CD8-positive, alpha-beta memory T cell (primary cell): ENCODE measurements at places on chromosomes 3 and 15.

GRCh38 chr3:21729888-21730459 lies 21.0 kb downstream of the ZNF385D start:
- no peak for DNase-seq
- H3K27ac ChIP-seq: no peak overlapping the region
- no peaks in the 10 kb centered on the region for H3K4me1 ChIP-seq
- no peaks in the 10 kb centered on the region for H3K36me3 ChIP-seq
- H3K4me3 ChIP-seq: no peak overlapping the region
- H3K27me3 ChIP-seq: no peaks in the 10 kb centered on the region

DNA sequence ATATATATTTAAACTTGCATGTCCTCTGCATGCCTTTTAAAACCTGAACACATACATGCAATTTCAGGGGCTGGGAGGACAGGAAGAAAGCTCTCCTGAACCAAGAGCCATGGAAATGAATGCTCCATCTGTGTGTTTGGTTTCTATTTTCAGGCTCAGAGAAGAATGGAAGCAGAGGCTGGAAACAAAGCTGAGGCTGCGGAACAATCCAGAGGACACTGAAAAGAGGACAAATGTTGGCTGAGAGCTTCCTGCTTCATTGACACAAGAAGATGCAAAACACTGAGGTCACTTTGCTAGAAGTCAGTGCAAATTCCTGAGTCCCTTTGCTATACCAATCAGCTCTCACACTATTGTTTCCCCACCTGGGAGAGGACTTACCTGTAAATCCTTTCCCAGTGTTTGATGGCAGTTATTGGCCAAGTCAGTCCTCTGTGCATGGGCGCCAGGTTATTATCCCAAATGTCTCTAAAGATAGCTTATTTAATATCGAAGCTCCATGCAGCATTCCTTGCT lies 12.7 kb downstream of the FAM240A start:
- no peaks in the 10 kb centered on the region for H3K36me3 ChIP-seq
- no peak overlapping the region for H3K4me3 ChIP-seq
- H3K4me1 ChIP-seq: peaks cover 11% of the 10 kb centered on the region
- no peak for DNase-seq

- no peaks in the 10 kb centered on the region for H3K4me1 ChIP-seq
- no peak overlapping the region for H3K4me3 ChIP-seq
- H3K36me3 ChIP-seq: no peaks in the 10 kb centered on the region
- no peaks in the 10 kb centered on the region for H3K27me3 ChIP-seq
Measured at GRCh38 chr3:396293-396692, 199.7 kb downstream of the CHL1 start.

GRCh38 chr3:107117922-107118536 lies 259.2 kb upstream of the CCDC54 start:
- no peaks in the 10 kb centered on the region for H3K36me3 ChIP-seq
- H3K4me1 ChIP-seq: no peaks in the 10 kb centered on the region
- no peak overlapping the region for H3K27ac ChIP-seq

DNA sequence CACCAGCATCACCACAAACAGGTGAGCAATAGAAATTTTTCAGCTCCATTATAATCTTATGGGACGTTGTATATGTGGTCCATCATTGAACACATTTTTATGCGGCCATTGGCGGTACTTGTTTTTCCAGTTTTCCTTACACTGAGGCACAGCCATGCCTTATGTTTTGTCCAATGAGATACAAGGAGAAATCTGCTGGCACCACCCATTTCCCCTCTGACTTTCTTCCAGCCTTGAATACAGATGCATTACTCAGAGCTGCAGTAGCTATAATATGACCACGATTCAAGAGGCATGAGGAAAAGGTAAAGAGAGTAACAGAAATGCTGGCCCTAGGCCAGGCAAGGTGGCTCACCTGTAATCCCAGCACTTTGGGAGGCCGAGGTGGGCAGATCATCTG lies 9.0 kb upstream of the PIK3R4 start:
- H3K4me1 ChIP-seq: no peaks in the 10 kb centered on the region
- H3K27me3 ChIP-seq: no peaks in the 10 kb centered on the region
- H3K27ac ChIP-seq: no peak overlapping the region
- DNase-seq: no peak

DNA sequence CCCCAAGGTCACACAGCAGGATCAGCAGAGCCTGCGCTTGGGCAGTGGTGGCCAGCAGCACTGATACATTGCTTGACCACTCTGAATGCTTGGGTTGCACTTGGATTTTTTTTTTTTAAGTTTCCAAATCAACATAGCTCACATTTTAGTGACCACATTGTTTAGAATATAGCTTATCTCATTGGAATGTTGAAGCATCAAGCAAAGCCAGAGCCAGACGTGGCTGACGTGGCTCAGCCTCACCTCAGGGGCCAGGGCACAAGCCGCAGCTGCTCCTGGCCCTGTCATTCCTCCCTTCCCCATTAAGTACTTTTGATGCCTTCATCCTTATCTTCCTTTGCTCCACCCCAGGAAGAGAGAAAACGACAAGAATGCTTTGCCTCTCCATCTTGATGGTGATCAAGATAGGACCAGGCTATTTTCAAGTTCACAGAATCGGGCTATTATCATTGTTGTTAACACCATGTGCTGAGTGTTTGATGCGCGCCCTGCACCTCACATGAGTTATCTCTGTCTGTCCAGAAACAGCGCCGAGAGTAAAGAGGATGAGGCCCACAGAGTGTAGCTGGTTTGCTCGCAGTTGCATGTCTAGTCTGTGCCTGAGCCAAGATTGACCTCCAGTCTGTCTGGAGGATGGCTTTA lies 75.8 kb downstream of the AAGAB start:
- no peak overlapping the region for H3K27ac ChIP-seq
- no peak overlapping the region for H3K4me3 ChIP-seq
- no peak for DNase-seq
- H3K36me3 ChIP-seq: peaks cover 17% of the 10 kb centered on the region
- peaks cover 6% of the 10 kb centered on the region for H3K4me1 ChIP-seq
- H3K27me3 ChIP-seq: no peaks in the 10 kb centered on the region

GRCh38 chr3:170467571-170468147 lies 49.0 kb downstream of the CLDN11 start:
- H3K36me3 ChIP-seq: no peaks in the 10 kb centered on the region
- H3K27me3 ChIP-seq: no peaks in the 10 kb centered on the region
- no peak overlapping the region for H3K4me3 ChIP-seq
- H3K27ac ChIP-seq: no peak overlapping the region

DNA sequence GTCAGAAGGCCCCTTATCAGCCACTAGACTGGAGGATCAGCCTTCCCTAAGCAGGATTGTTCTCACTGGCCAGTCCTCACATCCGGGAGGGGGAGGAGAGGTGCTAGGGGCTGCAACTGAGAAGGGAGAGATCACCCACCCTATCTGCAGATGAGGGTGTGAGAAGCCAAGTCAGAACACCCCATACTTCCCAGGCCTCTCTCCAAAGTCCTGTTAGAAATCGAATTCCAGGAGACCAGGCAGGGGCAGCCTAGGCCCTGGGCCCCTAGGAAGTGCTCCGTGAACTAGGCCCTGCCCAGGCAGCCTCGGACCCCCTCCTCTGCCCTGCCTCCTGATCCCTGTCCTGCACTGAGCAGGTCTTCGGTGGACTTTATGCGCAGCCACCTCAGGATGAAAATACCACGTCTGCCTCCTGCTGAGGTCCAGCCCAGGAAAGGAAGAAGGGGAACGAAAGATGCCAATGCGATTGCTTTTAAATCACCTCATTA lies 933 bp downstream of the DZIP1L start:
- H3K36me3 ChIP-seq: no peaks in the 10 kb centered on the region
- H3K4me1 ChIP-seq: no peaks in the 10 kb centered on the region
- no peak overlapping the region for H3K27ac ChIP-seq
- no peak for DNase-seq
- H3K4me3 ChIP-seq: no peak overlapping the region
- H3K27me3 ChIP-seq: peaks cover 5% of the 10 kb centered on the region

- H3K27me3 ChIP-seq: no peaks in the 10 kb centered on the region
- H3K4me3 ChIP-seq: no peak overlapping the region
- no peak for DNase-seq
- peaks cover 22% of the 10 kb centered on the region for H3K4me1 ChIP-seq
Measured at GRCh38 chr15:70142322-70143191, 44.8 kb upstream of the TLE3 start.

- H3K36me3 ChIP-seq: peaks cover 17% of the 10 kb centered on the region
- H3K4me1 ChIP-seq: peaks cover 5% of the 10 kb centered on the region
- no peak overlapping the region for H3K4me3 ChIP-seq
- H3K27me3 ChIP-seq: no peaks in the 10 kb centered on the region
- no peak overlapping the region for H3K27ac ChIP-seq
Measured at GRCh38 chr3:31629054-31629453, 96.3 kb downstream of the STT3B start.

- H3K36me3 ChIP-seq: no peaks in the 10 kb centered on the region
- no peak overlapping the region for H3K4me3 ChIP-seq
- H3K27ac ChIP-seq: no peak overlapping the region
- no peak for DNase-seq
- H3K4me1 ChIP-seq: no peaks in the 10 kb centered on the region
Measured at GRCh38 chr3:127005864-127006500, 23.1 kb downstream of the PLXNA1 start.

DNA sequence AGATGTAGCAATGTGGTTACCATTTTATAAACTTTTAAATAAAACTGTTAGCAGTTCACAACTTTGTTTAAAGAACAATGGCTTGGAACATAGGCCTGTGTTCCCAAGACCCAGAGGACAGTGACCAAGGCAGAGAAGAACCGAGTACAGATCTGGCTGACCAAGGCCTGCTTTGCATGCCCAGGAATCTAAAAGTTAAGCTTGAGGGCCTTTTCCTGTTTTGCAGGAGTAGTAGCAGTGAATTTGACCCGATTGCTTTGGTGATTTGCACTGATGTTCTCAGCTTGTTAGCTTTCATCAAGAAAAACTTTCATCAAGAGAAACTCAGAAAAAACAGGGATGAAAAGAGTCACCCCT lies 9.9 kb downstream of the FILIP1L start:
- no peaks in the 10 kb centered on the region for H3K27me3 ChIP-seq
- H3K4me1 ChIP-seq: no peaks in the 10 kb centered on the region
- H3K4me3 ChIP-seq: no peak overlapping the region
- no peaks in the 10 kb centered on the region for H3K36me3 ChIP-seq

DNA sequence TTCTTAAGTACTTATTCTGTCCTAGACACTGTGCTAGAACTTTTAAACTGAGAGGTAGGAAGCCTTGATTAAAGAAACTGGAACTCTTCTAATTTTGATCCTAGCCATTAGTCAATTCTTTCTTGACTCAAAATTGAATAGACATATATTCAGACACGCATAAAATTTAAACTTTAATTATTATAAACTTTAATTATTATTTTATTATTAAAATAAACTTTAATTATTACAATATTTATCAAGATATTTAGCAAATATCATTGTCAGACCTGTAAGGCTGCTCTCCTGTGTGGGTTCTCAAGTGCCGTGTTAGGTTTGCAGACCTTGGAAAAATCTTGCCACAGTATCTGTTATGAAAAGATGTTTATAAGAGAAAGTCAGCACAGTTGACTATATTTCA lies 562.9 kb downstream of the MECOM start:
- H3K4me1 ChIP-seq: no peaks in the 10 kb centered on the region
- H3K4me3 ChIP-seq: no peak overlapping the region
- H3K27ac ChIP-seq: no peak overlapping the region
- H3K27me3 ChIP-seq: no peaks in the 10 kb centered on the region
- no peaks in the 10 kb centered on the region for H3K36me3 ChIP-seq

DNA sequence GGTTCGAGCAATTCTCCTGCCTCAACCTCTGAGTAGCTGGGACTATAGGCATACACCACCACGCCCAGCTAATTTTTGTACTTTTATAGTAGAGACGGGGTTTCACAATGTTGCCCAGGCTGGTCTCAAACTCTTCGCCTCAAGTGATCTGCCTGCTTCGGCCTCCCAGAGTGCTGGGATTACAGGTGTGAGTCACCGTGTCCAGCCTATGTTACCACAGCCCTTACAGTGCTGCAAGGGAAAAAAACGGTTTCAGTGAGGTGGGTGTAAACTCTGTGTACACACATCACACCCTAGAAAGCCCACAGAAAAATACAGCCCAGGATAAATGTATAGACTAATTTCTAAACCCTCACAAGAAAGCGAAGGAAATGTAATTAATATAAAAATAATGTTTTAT lies 103.5 kb upstream of the AKAP13 start:
- no peaks in the 10 kb centered on the region for H3K27me3 ChIP-seq
- no peaks in the 10 kb centered on the region for H3K4me1 ChIP-seq
- no peaks in the 10 kb centered on the region for H3K36me3 ChIP-seq
- H3K4me3 ChIP-seq: no peak overlapping the region

GRCh38 chr3:59854-60253 lies 136.7 kb upstream of the CHL1 start:
- H3K27me3 ChIP-seq: no peaks in the 10 kb centered on the region
- no peak for DNase-seq
- no peak overlapping the region for H3K4me3 ChIP-seq
- H3K36me3 ChIP-seq: no peaks in the 10 kb centered on the region
- no peak overlapping the region for H3K27ac ChIP-seq

- H3K4me1 ChIP-seq: peaks cover 17% of the 10 kb centered on the region
- H3K36me3 ChIP-seq: no peaks in the 10 kb centered on the region
- H3K27ac ChIP-seq: no peak overlapping the region
Measured at GRCh38 chr15:65032801-65033537, 3.5 kb upstream of the MTFMT start.

GRCh38 chr15:22973987-22974386 lies 6.2 kb downstream of the CYFIP1 start:
- H3K27ac ChIP-seq: no peak overlapping the region
- no peak overlapping the region for H3K4me3 ChIP-seq
- H3K27me3 ChIP-seq: no peaks in the 10 kb centered on the region
- no peak for DNase-seq
- H3K36me3 ChIP-seq: no peaks in the 10 kb centered on the region

DNA sequence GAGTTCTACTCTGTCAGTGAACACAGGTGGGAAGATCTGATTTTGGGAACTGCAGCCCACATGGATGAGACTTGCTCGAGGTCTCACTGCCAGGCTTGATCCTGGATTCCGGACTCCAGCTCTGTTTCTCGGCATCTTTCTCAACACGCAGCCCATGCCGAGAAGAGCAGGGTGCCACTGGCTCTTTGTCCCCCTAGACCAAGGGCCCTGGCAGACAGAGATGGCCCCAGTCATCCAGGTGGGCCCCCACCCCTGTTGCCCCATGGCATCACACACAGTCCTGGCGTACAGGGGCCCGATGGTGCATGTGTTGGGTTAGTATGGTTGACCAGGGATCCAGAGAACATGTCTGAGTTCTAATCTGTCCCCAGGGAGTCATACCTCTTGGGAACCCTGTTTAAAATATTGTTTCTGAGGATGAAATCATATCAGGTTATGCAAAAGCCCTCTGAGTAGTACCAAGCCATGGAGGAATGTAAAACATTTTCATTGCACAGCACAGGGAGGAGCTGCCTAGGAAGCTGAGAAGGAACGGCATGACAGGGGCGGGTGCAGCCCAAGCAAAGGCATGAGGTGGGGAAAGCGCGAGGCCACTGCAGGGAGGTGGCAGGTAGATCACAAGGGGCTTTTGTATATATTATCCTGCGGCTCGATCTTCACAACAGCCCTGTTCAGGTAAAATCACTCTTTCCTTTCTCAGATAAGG lies 320.6 kb downstream of the UACA start:
- H3K4me1 ChIP-seq: peaks cover 12% of the 10 kb centered on the region
- no peak overlapping the region for H3K27ac ChIP-seq
- DNase-seq: no peak
- H3K36me3 ChIP-seq: no peaks in the 10 kb centered on the region
- H3K4me3 ChIP-seq: no peak overlapping the region

- H3K36me3 ChIP-seq: no peaks in the 10 kb centered on the region
- H3K4me1 ChIP-seq: peaks cover 14% of the 10 kb centered on the region
- peak overlapping the region; percentile 85 for H3K27ac ChIP-seq
- H3K4me3 ChIP-seq: peak overlapping the region; percentile 95
- no peaks in the 10 kb centered on the region for H3K27me3 ChIP-seq
- DNase-seq: peak; percentile 36
Measured at GRCh38 chr3:196431181-196432136, 768 bp downstream of the UBXN7 start.
